Mesothelial cell of epicardium (in vitro differentiated cells): ENCODE measurements at places on chromosomes 6 and 20.

- peak; percentile 75 for DNase-seq
Observed at GRCh38 chr6:46129629-46130511, at the start of gene ENPP4. Gene ENPP4, plus strand, starts transcription at chr6:46129989. Its CDS starts 9,595 bp downstream, at chr6:46139584.

DNA sequence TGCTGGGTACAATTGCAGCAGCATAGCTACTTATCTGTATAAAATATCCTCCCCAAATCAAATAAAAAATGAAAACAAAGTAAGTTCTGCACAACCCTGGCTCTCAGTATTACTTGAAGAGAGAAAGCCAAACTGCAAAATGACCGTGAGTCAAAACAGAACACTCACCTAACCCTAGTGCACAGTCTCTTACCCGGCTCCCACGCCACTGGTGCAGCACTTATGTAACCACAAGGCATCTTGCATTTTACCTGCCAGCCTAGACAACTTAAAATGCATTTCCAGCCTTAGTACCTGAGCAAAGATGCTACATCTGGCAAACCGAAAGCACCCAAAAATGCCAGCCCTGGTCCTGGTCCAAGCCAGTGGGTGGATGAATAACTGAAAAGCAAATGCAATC, 12.4 kb upstream of the SIRPB1 start:
- no peak for DNase-seq

- no peak for DNase-seq
Observed at GRCh38 chr20:47020231-47020630, 125.6 kb downstream of the EYA2 start.

DNA sequence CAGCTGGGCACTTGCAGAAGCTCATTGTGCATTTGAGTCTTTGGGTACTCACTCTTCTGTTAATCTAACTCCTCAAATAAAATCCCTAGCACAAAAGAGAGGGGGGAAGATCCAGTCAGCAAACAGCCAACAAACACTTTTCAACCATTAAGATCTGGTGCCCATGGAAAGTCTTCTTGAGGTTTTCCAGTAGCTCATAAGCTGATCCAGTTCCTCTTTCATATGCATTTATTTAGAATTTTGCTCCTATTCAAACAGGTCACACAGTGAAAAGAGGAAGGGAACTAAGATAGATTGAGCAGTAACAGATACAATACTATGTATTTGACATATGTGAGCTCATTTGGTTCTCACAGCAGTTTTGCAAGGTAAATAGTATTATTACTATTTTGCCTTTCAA, 38.6 kb downstream of the HLA-DPB1 start:
- no peak for DNase-seq

DNA sequence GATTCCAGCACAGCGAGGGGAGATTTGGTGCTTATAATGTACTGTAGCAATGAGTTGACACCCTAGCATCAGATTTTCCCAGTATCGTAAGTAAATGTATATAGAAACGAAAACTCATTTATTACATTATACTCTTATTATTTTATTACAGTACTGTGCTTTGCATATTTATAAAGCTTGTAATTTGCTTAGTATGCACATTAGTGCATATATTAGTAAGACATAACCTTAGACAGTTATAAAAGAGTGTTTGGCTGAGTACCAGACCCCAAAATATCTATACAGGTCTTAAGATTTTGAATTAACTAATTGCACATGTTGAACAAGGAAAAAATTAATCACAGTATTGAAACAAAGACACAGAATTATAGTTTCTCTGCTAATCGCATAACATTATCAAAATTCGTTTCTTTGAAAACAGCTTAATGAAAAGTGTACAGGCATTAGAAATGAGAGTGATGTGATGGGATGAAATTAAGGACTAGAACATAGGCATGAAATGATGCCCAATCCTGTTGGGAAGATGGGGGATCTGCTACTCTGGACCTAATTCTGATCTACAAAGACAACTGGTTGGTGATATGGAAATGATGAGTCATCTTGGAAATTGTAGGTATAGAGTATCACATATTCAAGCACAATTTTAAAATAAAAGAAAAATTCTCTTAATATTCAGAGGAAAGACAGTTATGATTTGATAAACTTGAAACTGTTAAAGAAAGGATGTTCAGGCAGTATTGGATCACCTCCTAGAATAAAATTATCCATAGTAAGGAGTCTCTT, 42.8 kb downstream of the STXBP5 start:
- no peak for DNase-seq

GRCh38 chr6:3392930-3393835, 63.7 kb downstream of the SLC22A23 start:
- no peak for DNase-seq

- no peak for DNase-seq
Observed at GRCh38 chr6:42766163-42766670, 15.6 kb upstream of the BICRAL start.

- no peak for DNase-seq
Observed at GRCh38 chr6:30485236-30485635, 4.1 kb upstream of the HLA-E start.

DNA sequence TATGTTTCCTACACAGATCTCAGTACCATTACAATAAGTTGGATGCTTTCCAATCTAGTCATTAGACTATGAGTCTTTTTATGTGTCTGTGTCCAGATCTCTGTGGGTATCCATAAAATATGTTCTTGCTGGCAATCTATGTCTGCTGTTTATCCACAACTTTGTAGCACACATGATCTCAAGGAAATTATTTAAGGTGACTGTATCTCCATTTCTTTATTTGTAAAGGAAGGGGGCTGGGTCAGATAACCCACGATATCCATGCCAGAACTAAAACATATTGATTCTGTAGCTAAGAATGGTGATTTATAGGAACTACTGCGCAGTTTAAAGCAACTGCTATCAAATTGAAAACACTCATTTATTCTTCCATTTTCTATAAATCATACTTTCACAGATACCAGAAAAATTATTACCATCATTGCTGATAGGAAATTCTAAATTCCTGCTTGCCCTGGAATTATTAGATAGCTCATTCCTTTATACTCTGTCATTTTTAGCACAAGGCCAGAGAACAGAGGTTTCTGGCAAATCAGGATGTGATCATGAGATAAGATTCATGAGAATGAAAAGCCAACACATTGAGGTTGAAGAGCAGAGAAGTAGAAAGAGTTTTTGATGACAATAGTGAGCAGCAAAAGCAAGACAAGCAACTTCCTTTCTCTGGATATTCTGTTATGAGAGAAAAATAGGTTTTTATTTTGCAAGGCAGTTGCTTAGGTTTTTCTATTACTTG, 851.4 kb upstream of the CITED2 start:
- no peak for DNase-seq

GRCh38 chr20:47576516-47577033, 74.9 kb downstream of the NCOA3 start:
- DNase-seq = peak; percentile 27

- no peak for DNase-seq
Observed at GRCh38 chr20:36472637-36473090, 68.7 kb upstream of the MYL9 start.

GRCh38 chr20:48025051-48025515, 239.8 kb upstream of the SULF2 start:
- DNase-seq = no peak

DNA sequence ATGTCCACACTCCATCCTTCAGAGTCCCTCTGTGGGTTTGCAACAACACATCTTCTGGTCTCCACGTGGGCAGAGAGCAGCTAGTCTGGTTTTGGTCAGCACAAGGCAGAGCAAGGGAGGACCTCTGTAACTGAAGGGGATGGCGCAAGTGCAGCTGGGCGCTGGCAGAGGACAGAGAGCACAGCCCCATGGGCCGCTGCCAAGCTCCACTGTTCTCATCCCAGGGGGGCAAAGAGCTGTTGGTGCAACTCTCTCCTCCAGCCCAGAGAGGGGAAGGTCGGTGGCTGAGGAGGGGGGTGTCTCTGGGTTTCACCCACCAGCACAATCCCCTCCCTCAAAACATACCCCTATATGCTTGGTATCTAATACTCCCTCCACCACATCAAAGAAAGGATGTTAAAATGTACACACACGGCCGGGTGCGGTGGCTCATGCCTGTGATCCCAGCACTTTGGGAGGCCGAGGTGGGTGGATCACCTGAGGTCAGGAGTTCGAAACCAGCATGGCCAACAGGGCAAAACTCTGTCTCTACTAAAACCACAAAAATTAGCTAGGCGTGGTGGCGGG, 9.1 kb downstream of the ATP9A start:
- no peak for DNase-seq

DNA sequence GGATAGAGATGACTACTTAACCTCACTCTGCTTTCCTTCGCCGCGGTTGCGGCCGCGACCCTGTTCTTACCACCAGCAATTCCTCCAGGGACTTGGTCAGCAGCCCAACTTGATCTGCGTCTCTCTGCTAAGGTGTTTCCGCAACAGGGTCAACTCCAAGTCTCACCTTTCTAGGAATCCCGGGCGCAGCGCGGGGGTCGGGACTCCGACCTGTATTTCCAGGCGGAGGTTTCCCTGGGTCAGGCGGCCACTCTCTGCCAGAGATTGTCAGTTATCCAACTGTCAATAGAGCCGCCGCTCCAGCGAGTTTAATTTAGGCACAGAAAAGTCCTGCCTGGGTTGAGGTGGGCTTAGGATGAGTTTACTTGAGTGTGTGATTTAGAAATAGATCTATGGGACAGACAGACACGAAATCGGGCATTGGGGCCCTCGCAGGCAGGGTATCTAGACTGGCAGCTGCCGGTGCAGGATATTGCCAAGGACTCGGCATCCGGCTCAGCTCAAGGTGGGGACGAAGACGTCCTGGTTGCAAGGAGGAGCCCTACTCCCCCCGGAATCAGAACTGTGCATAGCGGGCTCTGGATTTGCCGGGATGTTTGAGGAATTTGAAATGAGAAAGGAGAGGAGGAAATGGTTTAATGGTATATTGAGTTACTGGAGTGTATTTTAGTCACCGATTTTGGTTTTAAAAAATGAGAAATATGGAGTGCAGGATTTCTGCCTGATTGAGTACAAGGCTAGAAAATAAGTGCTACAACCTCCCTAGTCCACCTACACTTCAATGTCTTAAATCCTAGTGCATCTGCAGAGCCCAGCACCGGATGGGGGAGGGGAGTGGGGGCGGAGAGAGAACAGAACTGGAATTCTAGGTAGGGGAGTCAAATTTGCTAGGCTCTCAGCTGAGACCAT, 23.7 kb downstream of the POM121L2 start:
- DNase-seq = no peak

DNA sequence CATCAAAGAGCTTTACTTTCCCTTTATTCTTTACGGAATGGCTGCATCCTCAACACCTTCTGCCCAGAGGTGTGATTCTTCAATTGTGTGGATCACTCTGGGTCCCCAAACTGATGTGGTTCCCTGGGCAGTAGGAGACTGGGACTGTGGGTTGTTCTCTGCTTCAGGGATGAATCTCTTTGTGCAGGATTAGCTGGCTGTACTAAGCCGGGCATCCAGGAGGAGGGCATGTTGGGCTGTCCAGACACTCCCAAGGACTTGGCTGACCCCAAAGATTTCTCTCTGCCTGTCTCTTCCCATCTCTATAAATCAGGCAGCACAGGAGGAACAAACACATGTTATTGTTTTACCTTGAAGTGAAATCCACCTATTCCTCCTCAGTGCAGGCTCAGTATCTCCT, 15.3 kb downstream of the FARS2 start:
- no peak for DNase-seq

DNA sequence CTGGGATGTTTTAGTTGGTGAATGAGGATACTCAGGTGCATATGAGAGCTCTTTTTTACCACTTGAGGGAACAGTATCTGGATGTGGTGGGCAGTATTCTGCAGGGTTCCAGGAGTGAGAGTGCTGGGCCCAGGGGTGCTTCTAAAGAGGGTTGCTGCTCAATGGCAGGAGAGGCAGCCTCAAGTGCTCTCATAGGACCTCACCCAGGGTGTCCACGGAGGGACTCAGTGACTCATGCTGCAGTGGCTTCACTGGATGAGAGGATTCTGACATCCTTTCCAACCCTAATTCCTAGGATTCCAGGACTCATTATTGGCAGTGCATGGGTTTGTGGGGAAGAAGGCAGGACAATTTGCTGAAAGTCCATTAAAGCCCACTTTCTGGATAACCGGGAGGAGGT, 176.6 kb upstream of the FERMT1 start:
- DNase-seq = no peak

GRCh38 chr6:111462770-111463391, 20.1 kb downstream of the REV3L start:
- no peak for DNase-seq

DNA sequence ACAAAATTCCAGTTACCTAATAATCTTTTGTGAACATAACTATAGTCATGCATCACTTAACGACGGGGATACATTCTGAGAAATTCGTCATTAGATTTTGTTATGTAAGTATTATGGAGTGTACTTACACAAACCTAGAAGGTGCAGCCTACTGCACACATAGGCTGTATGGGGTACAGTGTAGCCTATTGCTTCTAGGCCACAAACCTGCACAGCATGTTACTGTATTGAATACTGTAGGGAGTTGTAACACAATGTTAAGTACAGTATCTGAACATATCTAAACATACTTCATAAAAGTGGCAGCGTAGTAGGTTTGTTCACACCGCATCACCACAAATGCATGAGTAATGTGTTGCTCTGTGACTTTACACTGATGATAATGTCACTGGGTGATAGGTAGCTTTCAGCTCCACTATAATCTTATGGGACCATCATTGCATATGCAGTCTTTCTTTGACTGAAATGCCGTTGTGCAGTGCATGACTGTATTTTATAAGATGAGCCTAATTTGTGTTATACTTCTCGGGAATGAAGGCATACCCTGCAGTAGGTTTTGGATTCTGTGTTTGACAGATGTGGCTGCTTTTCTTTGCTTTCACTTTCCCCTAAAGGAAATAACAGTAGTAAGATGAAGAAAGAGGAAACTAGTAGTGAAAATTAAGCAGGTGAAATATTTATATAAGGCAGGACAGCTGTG, 365.6 kb downstream of the FARS2 start:
- no peak for DNase-seq

GRCh38 chr20:58378704-58379103, 10.3 kb upstream of the VAPB start:
- DNase-seq = no peak

GRCh38 chr6:100379386-100379785, 85.3 kb downstream of the SIM1 start:
- DNase-seq = no peak

DNA sequence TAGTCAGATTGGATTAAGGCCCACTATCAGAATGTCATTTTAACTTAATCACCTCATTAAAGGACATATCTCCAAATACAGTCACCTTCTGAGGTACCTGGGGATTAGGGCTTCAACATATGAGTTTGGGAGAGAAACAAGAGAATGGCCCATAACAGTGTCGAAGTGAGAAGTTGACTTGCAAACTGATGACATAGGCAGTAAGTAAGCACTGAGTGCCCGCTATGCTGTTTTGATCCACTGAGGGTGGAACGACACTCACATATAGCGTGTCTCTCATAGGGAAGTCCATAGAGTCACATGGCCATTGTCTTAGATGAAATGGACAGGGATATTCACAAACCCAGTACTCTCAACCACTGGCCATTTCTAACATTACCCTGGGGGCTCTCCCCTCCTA, 264.2 kb downstream of the SAMD5 start:
- no peak for DNase-seq

DNA sequence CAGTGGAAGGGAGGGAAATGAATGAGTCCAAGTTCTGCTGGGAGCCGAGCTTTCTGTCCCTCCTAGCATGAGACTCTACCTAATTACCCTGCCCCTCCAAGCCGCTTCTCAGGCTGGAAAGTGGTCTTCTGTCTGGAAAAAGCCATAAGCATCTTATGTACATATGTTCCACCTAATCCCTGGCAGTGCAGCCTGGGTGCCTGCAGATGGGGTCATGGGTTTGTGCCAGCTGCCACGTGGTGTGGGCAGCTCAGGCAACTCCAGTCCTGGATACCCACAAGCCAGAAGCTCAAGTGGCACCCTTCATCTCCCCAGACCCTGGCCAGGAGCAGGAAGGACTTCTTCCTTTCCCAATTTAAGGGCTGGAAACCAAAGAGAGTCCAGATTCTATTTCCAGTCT, 253.1 kb downstream of the LY86 start:
- DNase-seq = no peak
